ENCODE measurements at places on chromosomes 6 and 20.

- DNase-seq = no peak
These were observed 22.2 kb upstream of the CCN5 start for GRCh38 chr20:44692932-44693480.

- no peak for DNase-seq
These were observed 175.0 kb downstream of the CARMIL1 start for GRCh38 chr6:25454136-25454535.

GRCh38 chr6:154579485-154579884 lies 69.0 kb upstream of the CNKSR3 start:
- no peak for DNase-seq

GRCh38 chr20:22526512-22527012 lies 57.8 kb downstream of the FOXA2 start:
- DNase-seq = no peak

- DNase-seq = no peak
These were observed 88.8 kb downstream of the MAP3K4 start for GRCh38 chr6:161080263-161080970.

- no peak for DNase-seq
These were observed 3.4 kb upstream of the FAM110A start for GRCh38 chr20:830011-830521.

- DNase-seq = no peak
These were observed 6.6 kb downstream of the APOBEC2 start for GRCh38 chr6:41059556-41059955.

DNA sequence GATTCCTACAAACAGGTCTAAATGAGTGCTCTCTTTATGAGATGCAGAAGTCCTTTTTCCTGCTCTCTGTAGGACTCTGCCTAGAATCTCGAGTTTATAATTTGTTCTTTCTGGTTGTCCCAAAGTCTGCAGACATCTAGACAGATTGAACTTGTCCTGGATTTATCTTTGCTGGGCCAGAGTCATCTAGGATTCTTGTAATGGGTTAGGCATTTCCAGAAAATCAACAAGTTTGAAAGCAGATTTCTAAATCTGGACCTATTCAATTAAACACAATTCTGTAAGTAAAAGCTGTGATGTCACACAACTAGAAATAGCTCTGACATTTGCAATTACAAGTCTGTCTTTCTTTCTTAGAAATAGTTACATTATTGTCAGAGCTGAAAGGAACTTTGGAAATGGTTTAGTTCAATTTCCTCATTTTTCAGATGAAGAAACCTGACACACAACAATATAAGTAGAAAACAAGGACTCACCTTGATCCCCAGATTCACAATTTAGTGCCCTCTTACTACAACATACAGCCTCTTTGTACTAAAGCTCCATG lies 4.2 kb upstream of the RSPO3 start:
- no peak for DNase-seq

GRCh38 chr6:28635547-28636158 lies 110.0 kb downstream of the GPX5 start:
- DNase-seq = peak; percentile 33

GRCh38 chr6:121932076-121932991 lies 467.1 kb upstream of the HSF2 start:
- DNase-seq = no peak

GRCh38 chr6:6724539-6725467 lies 136.3 kb downstream of the LY86 start:
- peak; percentile 53 for DNase-seq

- no peak for DNase-seq
These were observed 160.3 kb downstream of the ADAT2 start for GRCh38 chr6:143290206-143290605.

- no peak for DNase-seq
These were observed 96.8 kb upstream of the NFATC2 start for GRCh38 chr20:51639206-51639832.

GRCh38 chr6:845566-845965 lies 152.6 kb upstream of the EXOC2 start:
- DNase-seq = no peak

DNA sequence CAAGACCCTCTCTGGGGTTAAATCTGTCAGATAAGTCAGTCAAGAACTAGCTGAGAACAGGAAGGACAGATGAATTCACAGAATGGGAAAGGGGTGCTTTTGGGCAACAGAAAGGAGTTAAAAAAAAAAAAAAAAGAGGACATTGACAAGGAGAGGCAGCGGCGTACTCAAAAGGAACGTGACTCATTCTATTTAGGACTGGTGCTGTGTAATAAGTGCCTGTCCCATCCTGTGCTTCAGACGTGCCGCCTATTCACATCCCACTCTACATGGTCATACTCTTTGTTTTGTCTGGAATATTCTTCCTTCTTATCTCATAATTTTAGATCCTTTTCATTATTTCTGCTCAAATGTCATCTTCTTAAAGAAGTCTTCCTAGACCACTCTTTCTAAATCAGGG lies 101.1 kb upstream of the EMILIN3 start:
- DNase-seq = no peak

GRCh38 chr6:14966906-14967711 lies 278.8 kb upstream of the JARID2 start:
- DNase-seq = no peak

- DNase-seq = no peak
These were observed 123.0 kb downstream of the CBLN4 start for GRCh38 chr20:55882286-55882685.

Data from DMS79 treated with DMSO at 0.1 percent for 48 hours (cell line).